CD4-positive, alpha-beta T cell treated with Interleukin-17A for 4 hours (primary cell): ENCODE measurements at places on chromosomes 4 and X.

GRCh38 chr4:125620066-125620860 is 305.5 kb downstream of the FAT4 start:
- no peak for DNase-seq

DNA sequence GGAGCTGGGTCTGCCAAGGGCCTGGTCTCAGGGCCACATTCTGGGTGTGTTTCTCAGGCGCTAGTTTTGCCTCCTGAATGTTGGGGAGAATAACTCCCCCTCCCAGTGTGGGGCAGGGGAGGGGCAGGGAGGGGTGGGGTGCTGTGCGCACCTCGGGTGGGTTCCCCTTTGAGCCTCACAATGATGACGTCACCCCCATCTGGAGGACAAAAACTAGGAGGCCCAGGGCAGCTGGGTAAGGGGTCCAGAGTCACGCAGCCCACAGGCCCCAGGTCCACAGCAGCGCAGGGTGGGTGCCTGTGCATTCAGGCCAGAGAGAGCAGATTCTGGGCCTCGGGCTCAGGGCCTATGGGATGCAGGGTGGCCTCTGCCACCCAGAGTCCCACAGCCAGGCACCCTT is 23.7 kb upstream of the HMX1 start:
- DNase-seq = no peak

- DNase-seq = no peak
Measured at GRCh38 chrX:13898083-13898482, 81.2 kb upstream of the GPM6B start.

GRCh38 chr4:125303058-125303457 is 11.7 kb upstream of the FAT4 start:
- no peak for DNase-seq

- DNase-seq = no peak
Measured at GRCh38 chrX:65933085-65933589, 106.7 kb downstream of the VSIG4 start.

DNA sequence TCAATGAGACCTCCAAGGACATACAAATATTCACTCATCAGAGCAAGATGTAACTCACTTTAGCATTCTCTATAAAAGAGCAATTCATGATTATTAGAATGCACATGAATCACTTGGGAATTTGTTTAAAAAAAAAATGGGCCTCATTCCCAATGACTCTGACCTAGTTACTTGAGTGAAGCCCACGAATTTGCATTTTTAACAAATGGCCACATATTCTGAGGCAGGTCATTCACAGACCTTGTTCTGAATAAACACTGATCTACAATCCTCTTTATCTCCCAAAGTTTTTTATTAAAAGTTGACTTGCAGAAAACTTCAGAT is 255.1 kb upstream of the VEGFC start:
- no peak for DNase-seq

DNA sequence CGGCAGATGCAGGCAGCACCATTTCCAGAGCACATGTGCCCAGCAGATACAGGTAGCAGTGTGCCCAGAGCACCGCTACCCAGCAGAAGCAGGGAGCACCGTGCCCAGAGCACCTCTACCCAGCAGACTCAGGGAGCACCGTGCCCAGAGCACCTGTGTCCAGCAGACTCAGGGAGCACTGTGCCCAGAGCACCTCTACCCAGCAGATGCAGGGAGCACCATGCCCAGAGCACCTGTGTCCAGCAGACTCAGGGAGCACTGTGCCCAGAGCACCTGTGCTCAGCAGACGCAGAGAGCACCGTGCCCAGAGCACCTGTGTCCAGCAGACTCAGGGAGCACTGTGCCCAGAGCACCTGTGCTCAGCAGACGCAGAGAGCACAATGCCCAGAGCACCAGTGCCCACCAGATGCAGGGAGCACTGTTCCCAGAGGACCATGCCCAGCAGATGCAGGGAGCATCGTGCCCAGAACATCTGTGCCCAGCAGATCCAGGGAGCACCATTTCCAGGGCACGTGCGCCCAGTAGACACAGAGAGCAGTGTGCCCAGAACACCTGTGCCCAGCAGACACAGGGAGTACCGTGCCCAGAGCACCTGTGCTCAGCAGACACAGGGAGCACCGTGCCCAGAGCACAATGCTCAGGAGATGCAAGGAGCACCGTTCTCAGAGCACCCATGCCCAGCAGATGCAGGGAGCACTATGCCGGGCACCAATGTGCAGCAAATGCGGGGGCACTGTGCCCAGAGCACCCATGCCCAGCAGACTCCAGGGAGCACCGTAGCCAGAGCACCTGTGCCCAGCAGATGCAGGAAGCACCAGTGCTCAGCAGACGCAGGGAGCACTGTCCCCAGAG is 236.4 kb downstream of the DHRSX start:
- DNase-seq = no peak

DNA sequence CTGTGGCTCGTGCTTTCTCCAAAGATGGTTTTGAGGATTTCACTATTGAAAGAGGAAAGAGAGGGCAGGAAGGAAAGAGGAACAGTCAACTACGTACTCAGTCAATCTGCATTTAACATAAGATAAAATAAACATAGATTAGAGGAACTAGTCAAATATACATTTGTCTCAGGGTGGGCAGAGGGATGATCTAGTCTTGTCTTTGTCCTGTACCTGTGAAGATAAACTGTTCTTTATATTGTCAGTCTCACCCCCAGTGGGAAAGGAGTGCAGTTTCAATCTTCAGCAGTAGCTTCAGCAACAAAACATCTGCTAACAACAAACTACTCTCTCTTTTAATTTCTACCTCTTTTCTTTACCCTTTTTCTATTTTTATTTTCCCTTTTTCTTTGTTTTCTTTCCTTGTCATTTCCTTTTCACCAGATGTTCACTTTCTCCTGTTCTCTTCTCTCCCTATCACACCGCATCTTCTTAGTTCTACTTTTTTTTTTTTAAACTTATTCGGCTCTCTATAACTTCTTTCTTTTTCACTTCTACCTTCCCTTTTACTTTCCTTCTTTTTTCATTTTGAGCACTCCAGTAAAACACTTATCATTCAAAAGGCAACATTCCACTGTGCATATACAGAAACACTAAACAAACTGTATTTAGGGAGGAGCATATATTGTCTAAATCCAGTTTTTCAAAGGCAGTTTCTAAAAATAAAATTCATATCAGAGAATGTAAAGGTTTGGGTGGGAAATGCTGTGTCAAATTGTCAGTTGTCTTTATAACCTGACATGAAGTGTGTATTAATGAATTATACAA is 51.4 kb upstream of the GUCY1A1 start:
- DNase-seq = no peak

DNA sequence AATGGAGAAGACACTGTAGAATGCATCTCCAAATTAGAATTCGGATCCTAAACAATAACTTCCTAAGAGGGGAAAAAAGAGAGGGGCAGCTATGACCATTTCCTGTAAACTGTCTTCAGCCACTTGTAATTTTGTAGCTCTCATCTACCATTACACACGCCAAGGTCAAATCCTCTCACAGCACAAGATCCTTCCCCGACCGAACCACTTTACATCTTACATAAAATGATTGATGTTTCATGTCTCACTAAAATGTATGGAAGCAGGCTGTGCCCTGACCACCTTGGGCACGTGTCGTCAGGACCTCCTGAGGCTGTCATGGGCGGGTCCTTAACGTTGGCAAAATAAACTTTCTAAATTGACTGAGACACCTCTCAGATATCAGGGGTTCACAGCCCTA is 24.1 kb upstream of the PBDC1 start:
- DNase-seq = peak; percentile 58

- no peak for DNase-seq
Measured at GRCh38 chr4:84944947-84945346, 21.5 kb downstream of the WDFY3 start.

GRCh38 chr4:40361338-40361737 is 26.2 kb downstream of the CHRNA9 start:
- no peak for DNase-seq

GRCh38 chr4:142818031-142818430 is 28.1 kb downstream of the INPP4B start:
- no peak for DNase-seq

DNA sequence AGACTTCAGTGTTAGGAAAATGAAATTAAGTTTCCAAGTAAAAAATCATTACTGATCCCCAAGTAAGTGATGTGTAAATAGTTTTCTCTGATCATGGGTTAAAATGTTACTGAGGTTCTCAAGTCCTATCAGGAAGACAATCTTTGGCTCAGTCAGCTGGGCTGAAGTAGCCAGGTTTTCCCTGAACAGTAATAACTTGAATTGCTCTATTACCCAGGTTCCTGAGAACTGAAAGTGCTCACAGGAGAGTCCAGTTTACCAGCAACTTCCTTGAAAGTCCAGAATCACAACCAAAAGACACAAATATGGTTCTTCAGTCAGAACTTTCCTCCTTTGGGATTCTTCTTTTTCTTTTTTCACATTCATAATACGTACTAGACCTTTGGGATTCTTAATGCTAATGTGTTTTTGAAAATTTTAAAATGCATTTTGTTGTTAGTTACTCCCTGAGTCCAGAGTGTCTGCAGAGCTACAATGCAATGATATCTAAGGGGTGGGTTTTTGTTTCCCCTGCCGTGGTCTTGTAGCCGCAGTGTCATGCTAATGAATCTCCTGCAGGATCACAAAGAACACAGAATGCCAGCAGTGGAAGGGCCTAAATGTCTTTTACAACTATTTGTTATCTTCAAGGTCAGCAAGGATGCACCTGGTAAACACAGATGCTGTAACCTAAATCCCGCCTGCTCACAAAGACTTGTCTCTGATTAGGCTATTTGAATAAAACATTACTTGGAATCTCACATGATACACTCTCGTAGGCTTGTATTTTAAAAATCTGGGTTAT is 439.8 kb upstream of the NR3C2 start:
- no peak for DNase-seq

- no peak for DNase-seq
Measured at GRCh38 chr4:154076921-154077320, 288.0 kb upstream of the SFRP2 start.

DNA sequence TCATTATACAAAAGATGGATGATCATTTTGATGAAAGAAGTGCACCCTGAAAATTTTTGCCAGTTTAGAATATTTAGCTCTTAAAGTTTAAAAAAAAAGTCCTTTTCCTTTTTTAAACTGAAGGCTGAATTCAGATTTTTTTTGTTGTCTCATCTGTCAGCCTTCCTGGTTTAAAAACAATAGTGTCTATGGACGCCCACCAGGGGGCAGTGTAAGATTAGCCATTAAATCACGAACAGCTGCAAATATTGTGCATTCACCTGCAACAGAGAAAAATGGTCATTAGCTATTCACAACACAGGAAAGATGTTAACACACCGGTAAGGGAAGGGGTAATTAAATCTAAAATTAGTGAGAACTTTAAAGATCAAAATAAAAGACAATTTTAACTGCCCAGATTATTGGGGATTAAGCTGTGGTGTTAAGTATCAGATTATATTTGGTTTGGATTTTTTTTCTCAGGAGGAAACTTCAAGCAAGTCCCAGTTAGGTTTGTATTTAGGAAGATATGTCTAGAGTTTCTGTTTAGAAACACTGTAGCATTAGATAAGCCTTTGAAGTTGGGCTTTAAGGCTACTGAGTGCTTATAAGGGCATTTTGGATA is 4.4 kb upstream of the CXorf38 start:
- peak; percentile 91 for DNase-seq

- peak; percentile 65 for DNase-seq
Measured at GRCh38 chrX:53089224-53089842, 4.6 kb upstream of the KANTR start.

GRCh38 chr4:26736621-26737020 is 124.0 kb upstream of the STIM2 start:
- DNase-seq = no peak
